NCI-H446 (cell line): ENCODE measurements at places on chromosomes 16 and 17.
A peak's percentile ranks its signal among the peaks of the same experiment; 100 is the strongest.

DNA sequence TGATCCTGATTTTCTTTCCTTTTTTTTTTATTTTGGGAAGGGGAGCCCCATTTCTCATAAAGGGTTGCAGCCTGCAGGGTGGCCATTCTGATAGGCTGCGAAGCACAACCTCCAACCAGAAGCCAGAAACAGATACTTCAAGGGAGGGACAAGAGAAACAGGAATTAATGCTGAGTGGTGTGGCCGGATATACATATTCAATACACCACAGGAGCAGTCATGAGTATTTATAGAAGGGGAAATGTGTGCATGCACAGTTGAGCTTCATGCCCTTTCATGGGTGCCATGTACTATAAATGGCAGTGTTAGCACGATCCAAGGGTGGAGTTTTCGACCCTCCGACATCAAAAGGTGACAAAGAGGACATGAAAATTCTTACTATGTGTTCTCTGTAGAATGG lies 320.8 kb downstream of the CBLN1 start:
- no peak for DNase-seq

DNA sequence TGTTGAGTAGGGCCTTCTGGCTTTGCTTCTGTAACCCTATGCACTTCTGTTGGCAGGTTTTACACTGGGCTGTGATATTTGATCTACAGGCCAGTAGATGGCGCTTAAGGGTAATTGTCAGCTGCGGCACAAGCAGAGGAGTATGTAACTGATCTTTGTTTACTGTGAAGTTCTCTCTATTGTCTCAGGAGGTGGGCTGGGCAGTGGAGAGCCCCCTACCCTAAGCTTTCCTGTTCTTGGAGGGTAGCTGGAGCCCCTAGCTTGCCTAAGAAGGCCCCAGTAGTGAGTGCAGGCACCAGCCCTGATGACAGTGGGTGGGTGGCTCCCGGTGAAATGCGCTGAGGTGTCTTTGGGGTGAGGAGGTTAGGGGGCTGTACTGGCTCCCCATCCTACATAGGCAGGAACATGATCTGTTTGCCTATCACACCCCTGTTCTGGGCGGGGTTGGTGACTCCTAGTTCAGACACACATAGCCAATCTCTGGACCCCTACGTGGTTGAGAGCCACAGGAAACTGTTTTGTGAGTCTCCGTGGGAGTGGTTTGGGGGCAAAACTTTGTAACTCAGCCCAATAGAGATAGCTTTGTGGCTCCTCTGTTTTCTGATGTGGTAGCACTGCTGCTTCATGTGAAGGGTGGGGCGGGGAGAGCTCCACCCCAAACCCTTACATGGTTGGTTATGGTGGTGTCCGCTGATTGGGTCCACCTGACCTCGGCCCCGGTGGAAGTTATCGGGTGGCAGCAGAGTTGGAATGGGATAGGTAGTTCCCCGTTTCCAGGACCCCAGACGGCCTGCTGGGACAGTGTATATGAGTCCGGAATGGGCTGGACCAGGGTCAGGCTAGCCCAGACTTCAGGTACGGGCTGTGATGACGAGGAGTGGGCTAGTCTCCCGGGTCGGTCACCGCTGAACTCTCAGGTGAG lies 60.4 kb downstream of the SLFN11 start:
- no peak for DNase-seq

- no peak for DNase-seq
Measured at GRCh38 chr16:15811481-15812400, 45.1 kb downstream of the MYH11 start.

GRCh38 chr16:169014-169413 lies 3.2 kb downstream of the HBM start:
- DNase-seq = no peak

DNA sequence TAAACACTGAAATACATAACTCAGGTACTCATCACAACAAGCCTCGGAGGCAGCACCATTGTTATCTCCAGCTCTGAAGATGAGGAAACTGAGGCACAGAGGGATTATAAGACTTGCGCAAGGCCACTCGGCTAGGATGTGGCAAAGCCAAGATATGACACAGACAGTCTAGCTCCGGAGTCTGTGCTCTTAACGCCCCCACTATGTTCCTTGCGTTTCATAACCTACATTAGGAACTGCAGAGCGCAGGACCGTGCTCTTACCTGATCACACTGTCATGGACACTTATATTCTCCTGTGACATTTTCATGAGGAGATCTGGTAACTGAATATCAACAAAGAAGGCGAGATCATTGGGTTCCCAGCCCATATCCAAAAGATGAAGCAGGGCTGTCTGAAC lies 85.1 kb downstream of the ZZEF1 start:
- no peak for DNase-seq

- peak; percentile 82 for DNase-seq
Measured at GRCh38 chr17:78865682-78866390, 25.2 kb upstream of the USP36 start.

- no peak for DNase-seq
Measured at GRCh38 chr17:58304750-58305486, 23.7 kb downstream of the TSPOAP1 start.

DNA sequence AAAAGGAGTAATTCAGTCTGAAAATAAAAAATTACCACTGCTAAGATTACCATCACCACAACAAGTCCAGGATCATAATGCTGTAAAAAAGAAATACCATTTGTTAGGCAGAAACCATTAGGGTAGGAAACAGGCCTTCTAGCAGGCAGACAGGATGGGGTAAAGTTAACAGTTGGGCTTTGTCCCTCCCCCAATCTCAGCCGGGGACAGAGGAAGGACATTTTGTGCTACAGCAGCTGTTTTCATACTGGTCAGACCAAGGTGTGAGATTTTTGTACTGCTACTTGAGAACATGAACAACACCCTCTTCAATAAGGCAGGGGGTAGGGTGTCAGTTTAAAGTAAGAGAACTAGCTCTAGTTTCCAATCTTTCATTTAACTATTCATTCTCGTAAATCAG lies 49.2 kb upstream of the ITGA2B start:
- DNase-seq = no peak

DNA sequence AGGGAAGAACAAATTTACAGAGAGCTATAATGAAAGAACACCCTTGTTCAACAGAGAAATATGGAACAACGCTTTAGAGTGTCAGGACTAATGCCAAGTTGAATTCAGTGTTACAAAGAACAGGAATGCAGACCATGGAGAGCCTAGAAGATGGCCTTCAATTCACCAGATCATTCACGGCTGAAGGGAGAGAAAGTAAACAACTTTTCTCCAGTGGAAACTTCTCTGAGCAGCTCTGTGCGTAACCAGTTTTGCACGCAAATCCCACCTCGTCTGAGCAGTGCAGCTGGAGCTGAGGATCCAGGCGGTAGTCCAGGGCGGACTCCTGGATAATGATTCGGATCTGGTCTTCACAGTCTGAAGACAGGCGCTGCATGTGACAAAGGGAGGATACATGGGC lies 40.5 kb upstream of the CLEC18B start:
- DNase-seq = no peak

- DNase-seq = no peak
Measured at GRCh38 chr17:48639982-48640857, 14.1 kb upstream of the HOXB9 start.

GRCh38 chr16:82405736-82406135 lies 221.0 kb upstream of the CDH13 start:
- no peak for DNase-seq

DNA sequence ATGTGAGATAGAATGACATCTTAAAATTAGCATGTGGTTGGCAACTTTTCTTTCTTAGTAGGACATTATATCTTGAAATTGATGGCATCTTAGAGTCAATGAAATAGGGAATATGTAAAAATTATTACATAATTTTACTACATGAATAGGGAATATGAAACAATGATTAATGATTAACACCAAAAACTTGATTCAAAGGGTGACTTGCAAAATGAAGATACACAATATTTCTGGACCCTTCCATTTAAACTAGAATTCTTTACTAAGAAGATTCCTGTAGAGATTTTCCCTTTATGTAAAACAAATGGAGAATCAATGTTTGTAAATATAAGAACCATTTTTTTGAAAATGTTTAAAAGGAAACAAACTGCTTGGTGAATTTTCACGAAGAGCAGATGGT lies 3.4 kb downstream of the MRTFB start:
- DNase-seq = no peak

- no peak for DNase-seq
Measured at GRCh38 chr17:37650419-37651003, 7.3 kb upstream of the DDX52 start.

DNA sequence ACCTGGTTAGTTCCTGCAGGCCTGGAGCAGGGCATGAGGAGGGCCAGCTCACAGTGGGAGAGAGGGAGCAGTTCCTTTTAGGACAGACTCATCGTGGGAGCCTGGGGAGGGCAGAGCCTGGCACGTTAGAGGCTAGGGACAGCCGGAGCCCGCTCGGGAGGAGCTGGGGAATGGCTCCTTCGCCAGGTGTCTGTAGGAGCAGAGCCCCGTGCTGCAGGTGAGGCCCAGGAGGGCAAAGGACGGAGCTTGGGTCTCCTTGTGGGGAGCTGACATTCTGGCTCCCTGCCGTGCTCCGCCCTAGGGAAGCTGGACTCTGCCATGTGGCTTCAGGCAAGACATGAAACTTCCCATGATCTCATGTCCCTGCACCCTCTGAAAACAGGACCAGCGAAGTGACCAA lies 18.7 kb upstream of the MTSS2 start:
- DNase-seq = no peak

DNA sequence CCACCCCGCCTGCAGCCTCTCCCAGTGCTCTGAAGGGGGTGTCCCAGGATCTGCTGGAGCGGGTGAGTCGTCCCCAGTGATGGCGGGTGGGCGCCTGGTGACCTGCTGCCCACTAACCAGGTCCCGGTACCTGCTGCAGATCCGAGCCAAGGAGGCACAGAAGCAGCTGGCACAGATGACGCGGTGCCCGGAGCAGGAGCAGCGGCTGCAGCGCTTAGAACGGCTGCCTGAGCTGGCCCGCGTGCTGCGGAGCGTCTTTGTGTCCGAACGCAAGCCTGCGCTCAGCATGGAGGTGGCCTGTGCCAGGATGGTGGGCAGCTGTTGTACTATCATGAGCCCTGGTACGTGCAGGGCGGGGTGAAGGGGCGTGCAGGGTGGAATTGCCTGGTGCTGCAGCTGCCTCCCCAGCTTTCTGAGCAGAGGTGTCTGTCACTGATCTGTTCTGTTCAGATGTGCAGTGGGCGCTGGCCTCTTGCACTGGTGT lies 3.6 kb downstream of the CDT1 start:
- no peak for DNase-seq

- DNase-seq = no peak
Measured at GRCh38 chr17:6170349-6170748, 100.2 kb downstream of the WSCD1 start.

DNA sequence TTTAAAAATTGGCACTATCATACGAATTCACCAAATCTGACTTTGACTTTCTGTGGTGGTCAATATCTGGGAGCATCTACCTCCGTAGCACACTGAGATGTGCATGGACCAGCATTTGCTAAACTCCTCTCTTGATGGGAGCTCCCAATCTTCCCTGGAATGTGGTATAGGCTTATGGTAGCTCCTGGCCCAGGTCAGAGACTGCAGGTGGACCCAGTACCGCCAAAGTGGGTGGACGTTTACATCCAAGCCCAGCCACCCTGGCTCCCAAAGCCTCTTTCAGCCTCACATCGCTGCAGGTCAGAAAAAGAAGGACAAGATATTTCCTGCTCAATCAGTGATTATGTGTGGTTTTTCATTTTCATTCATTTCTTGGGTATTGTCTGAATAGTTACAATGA lies 43.1 kb upstream of the NKD1 start:
- DNase-seq = no peak

DNA sequence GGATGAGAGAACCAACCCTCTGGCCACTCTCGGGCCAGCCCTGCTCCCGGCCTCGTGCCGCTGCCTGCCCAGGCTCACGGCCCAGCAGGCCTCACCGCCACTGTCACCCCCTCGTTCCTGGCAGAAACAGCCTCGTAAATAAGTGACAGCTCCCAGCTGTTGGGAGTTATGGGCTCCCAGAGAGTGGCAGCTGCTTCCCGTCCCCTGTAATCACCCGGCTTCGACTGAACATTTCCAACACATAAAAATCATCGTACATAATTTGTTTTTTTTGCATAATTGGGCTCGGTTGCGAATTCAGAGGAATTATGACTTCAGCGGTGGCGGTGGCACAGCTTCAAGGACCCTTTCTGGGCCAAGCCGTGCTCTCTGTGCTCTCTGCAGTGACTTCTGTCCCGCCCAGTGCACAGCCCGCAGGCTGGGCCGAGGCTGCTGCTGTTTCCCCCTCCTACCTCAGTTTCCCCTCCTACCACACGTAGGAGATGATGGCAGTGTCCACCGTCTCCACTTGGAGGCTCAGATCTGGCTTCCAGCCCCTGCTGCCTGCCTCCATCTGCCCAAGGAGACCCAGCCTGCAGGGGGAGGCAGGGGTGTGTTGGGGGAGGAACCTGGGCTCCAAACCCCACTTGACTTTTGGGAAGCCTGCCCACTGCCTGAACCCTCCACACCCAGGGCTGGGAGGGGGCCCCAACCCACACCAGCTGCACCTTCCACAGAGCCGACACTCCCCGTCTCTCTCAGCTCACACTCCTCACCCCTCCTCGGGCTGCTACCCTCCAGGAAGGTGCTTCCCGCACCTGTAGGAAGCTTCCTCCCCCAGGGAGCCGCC lies 84.9 kb downstream of the RTN4RL1 start:
- no peak for DNase-seq

GRCh38 chr16:73028263-73028662 lies 19.7 kb downstream of the ZFHX3 start:
- DNase-seq = no peak

- DNase-seq = no peak
Measured at GRCh38 chr17:78715876-78716275, 66.2 kb downstream of the CYTH1 start.

- no peak for DNase-seq
Measured at GRCh38 chr17:63345611-63346010, 100.5 kb downstream of the CYB561 start.

GRCh38 chr17:7636163-7636562 lies 6.2 kb downstream of the SHBG start:
- no peak for DNase-seq

DNA sequence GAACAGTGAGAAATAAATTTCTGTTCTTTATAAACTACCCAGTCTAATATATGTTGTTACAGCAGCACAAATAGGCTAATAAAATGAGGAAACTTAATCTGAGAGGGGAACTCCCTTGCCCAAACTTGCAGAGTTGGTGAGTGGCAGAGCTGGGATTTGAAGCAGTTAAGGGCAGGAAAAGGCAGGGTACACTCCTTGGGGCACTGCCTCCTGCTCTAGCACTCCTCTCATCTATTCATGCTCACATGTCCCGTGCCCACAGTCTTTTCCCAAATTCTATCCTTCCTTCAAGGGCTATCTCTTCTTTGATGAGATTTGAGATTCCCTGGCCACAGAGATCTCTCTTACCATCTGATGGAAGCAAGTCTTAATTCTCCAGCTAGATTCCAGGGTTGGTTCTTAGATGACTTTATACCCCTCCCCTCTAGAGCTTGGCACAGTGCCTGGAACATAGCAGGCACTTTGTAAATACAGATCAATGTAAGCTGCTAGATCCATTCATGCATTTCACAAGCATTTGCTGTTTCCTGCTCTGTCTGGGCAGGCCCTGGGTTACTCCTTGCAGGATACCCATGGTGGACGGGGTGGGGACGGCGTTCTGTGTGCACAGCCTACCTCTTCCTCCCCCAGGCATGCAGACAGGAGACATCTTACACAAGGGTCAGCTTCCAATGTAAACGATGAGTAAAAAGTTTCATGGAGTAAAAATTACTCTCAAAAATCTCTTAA lies 39.2 kb upstream of the ABCC12 start:
- peak; percentile 61 for DNase-seq

- no peak for DNase-seq
Measured at GRCh38 chr16:19118938-19119431, 5.2 kb downstream of the ITPRIPL2 start.

GRCh38 chr17:31825961-31826691 lies 32.9 kb downstream of the COPRS start:
- DNase-seq = peak; percentile 39
